ENCODE measurements at places on chromosomes 11 and 22.

DNA sequence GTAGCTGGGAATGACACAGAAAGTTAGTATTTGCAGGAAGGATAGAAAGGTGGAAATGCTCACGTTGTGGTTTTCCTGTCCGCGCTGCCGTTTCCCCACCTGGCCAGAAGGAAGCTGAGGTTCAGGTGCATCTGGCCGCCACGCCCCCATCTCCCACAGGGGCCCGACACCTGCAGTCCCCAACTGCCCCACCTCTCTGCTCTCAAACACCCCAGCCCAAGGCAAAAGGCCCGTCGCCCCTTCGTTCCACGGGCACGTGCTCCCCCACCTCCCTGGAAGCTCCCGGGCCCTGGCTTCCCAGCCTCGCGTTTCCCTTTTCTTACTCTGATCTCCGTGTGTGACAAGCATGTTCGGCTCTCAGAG, 985.1 kb downstream of the BRD1 start:
- DNase-seq = no peak

DNA sequence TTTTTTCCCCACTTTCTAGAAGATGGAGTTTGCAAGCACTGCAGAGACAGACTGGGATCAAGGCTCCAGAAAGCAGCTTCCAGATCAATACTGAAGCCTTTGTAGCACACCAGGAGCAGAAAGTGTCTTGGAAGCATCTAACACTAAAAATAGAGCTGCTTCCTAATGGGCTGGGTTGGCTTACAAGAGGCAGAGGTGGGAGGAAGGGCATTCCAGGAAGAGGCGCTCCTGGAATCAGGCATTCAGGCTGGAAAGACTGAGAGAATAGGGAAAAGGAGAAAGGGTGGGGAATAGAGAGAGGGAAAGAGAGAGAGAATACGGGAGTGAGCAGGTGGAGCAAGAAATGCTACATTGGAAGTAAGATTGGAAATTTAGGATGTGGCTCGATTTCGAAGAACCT, 395.9 kb downstream of the OPCML start:
- DNase-seq = no peak

- DNase-seq = peak; percentile 26
Measured at GRCh38 chr11:62770778-62771143, 435 bp upstream of the TAF6L start.

DNA sequence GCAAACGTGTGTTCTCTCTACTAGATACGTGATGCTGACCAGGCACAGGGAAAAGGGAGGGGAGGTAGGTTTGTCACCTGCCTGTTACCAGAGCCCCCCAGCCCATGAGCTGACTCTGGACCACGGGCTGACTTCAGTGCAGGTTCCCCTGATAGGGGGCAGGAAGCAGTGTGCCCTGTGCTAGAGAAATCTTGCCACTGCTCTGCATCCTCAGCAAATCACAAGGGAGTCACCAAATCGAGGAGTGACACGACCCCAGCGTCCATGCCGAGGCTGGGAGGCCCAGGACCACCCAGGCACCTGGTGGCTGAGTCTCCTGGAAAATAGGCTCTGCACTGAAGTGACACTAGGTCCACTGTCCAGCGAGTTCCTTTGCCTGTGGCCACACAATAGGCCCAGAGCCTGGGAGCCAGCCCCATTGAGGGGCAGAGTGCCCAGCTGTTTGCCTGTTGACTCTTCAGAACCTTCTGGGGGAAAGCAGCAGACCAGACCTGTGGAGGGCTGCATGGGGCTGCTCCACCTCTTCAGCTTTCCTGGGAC, 99.3 kb downstream of the CTTN start:
- DNase-seq = no peak

GRCh38 chr11:62816557-62816956, 11.3 kb upstream of the NXF1 start:
- DNase-seq = no peak

GRCh38 chr11:579830-580601, 3.7 kb downstream of the PHRF1 start:
- DNase-seq = no peak

- no peak for DNase-seq
Measured at GRCh38 chr11:120217941-120218694, 7.3 kb downstream of the OAF start.

- no peak for DNase-seq
Measured at GRCh38 chr11:122173587-122173986, 57.6 kb upstream of the BLID start.

GRCh38 chr11:71179877-71180605, 72.3 kb downstream of the SHANK2 start:
- DNase-seq = no peak

GRCh38 chr11:112247201-112247600, 13.5 kb downstream of the PLET1 start:
- no peak for DNase-seq

- DNase-seq = peak; percentile 95
Measured at GRCh38 chr22:41048791-41049717, 43.3 kb upstream of the EP300 start.

DNA sequence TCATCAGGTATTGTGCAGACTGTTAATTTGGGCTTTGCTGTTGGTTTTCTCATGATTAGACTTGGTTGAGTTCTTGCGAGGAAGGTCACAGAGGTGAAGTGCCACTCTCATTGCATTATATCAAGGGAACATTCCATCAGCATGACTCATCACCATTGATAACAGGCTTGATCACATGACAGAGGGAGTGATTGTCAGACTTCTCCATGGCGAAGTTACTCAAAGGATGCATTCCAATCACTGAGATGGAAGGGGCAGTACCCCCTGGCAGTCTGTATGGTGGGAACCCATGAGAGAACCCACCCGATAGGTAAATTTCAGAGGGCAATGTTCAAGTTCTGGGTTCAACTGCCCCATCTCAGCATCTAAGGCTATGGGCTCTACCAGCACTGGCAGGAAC, 19.4 kb upstream of the P2RY2 start:
- no peak for DNase-seq

- DNase-seq = no peak
Measured at GRCh38 chr11:68040957-68041591, 2.2 kb downstream of the TCIRG1 start.

DNA sequence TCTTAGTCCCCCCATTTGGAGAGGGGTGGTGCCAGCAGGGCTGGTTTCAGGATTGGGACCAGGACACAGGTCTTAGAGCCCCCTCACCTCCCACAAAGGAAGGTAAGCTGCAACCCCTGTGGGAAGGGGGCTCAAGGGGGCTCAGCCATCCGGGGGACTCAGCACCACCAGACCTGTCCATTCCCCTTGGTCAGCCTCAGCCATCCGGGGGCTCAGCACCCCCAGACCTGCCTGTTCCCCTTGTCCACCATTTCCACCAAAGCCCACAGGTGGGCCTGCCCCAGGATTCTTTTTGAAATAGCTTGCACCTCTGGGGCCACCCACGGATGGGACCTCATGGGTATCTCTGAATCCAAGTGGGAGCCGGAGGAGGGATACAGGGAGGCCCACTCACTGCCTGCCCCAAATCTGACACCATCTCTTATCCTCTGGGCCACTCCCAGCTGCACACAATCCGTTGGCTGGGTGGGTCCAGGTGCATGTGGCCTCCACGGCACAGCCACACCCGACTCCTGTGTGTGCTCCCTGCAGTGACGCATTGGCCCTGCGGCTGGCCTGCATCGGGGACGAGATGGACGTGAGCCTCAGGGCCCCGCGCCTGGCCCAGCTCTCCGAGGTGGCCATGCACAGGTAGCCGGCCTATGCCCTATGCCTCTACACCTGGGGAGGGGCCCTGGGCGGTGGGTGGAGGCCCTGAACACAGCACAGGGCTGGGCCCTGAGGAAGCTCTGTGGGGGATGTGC, 15.9 kb downstream of the MCAT start:
- no peak for DNase-seq

DNA sequence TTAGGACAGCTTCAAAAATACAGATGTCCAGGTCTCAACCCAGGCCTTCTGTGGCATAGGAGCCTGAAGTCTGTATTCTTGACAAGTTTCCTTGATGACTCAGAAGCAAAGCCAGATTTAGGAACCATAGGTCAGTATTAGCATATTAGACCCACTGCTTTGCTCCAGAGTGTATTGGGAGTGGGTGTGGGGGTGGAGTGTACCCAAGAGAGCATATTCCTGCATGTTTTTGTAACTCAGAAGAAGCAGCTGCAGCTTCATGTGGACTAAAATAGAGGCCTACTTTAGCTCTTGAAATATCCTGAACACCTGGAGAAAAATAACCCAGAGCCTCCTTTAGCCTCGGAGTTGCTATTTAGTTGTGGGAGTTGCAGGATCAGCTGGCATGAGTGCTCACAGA, 106.7 kb downstream of the CCDC81 start:
- no peak for DNase-seq

DNA sequence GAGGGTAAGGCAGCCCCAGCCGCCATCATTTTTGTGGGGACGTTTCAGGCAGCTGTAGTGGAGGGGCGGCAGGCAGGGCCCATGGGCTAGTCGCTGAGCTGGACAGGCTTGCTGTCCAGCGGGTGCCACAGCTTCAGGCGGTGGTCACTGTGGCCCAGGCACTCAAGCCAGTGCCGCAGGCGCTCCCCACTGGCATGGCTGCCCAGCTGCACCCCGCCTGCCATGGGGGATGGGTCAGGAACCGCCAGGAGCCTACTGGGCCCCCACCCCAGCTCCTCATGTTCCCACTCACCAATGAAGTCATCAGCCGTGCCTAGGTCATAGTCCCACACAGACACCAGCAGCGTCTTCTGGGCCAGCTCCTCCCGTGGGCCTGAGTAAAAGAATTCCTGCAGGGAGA, 6.0 kb downstream of the NDUFV1 start:
- no peak for DNase-seq

GRCh38 chr11:47917599-47918369, 62.6 kb upstream of the PTPRJ start:
- DNase-seq = no peak

DNA sequence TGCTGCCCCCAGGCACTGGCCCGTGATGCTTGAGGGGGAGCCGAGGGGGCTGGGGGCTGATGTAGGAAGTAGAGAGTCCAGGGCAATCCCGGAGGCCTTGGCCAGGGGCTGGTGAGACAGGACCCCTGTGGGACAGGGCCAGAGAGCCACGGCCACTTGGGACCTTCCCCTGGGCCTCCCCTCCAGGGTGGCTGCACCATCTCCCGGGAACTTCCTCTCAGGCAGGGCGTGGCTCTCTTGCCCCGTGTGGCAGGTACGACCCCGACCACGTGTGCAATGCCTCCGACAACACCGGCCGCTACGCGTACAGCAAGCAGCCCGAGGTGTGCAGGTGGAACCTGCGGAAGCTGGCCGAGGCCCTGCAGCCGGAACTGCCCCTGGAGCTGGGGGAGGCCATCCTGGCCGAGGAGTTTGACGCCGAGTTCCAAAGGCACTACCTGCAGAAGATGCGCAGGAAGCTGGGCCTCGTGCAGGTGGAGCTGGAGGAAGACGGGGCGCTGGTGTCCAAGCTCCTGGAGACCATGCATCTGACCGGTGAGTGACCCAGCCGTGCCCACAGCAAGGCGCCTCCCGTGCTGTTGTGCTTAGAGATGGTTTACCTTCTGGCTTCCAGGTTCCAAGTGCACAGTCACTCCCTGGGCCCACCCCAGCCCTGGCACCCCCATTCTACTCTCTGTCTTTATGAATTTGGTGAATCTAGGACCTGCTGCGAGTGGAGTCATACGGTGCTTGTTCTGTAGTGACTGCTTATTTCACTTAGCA, 9.7 kb downstream of the SELENOO start:
- no peak for DNase-seq

DNA sequence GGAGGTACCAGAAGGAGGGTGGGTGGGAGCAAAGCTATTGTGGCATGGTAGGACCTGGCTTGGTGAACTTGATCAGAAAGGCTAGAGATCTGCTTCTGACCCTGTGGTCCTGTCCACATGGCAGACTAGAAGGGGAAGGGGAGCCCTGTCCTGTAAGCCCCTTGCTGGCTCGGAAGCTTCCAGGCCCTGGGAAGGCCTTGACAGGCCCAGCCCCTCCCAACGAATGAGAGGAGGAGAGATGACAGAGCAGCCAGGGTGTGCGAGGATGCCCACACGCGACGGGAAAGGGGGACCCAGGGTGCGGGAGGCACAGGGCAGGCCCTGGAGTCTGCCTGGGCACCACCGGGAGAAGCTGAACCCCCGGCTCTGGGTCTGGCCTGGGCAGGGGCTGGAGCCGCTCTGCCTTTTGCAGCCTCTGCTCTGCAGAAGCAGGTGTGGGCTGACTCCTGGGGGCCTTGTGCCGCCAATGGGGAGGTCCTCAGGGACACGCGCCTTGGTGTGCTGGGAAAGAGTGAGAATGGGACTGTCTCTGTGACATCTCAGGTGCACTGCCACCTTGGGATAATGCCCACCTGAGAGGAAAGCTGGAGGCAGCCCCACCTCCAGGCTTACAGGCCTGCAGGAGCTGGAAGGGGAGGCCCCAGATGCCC, 1447.5 kb downstream of the BRD1 start:
- DNase-seq = no peak

DNA sequence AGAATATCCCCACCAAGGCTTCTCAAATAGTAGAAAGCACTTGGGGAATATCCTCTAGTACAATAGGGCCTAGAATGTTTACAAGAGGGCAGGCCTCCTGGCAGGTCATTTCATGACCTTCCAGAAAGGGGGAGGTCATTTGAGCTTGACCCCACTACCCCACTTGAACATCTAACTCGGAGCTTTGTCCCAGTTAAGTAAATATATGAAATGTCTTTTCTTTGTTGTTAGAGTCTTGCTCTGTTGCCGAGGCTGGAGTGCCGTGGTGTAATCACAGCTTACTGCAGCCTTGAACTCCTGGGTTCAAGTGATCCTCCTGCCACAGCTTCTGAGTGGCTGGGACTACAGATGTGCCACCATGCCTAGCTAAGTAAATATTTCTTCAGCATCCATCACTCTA, 108.4 kb downstream of the ABTB2 start:
- no peak for DNase-seq

DNA sequence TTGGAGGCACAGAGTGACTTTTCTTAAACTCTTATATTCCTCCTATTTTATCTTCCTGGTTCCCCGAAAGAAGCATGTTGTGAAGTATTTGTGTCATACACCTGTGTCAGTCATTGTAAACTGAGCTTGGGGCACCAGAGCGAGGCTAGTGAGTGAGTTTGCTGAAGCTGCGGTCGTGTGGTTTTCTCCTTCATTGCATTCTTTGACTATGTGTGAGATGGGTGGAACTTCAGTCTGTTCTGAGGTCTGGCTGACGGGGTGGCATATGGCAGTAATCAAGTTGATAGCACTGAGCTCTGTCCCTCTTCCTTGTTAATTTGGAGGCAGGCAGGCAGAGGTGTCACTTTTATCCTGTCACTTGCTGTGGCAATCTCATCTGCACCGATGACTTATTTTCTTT, 4.2 kb downstream of the VPS26B start:
- peak; percentile 36 for DNase-seq

- no peak for DNase-seq
Measured at GRCh38 chr11:94708176-94708575, 60.0 kb upstream of the AMOTL1 start.
